ENCODE measurements at places on chromosomes 13 and 19.
A peak's percentile ranks its signal among the peaks of the same experiment; 100 is the strongest.

DNA sequence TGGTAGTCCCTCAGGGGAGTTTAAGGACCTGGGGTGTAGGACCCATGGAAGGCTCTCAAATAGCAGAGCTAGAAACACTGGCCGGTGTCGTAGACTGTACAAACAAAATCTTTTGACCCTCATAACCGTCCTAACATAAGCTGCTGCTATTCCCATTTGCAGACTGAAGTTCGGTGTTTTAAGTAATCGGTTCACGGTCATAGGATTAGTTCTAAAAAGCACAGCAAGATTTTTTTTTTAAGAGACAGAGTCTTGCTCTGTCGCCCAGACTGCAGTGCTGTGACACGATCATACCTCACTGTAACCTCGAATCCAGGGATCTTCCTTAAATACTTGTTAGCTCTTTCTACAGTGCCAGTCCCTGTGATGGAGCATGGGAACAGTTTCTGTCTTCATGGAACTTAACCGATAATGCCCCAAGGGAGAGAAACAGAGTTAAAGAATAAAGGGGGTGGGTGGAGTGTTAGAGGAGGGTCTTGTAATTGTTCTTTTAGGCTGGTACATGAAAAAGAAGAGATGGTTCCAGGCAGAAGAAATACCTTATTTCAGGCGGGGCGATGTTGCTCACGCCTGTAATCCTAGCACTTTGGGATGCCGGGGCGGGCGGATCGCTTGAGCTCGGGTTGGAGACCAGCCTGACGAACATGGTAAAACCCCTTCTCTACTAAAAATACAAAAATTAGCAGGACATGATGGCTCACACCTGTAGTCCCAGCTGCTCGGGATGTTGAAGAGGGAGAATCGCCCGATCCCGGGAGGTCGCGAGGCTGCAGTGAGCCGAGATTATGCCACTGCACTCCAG is 475 bp upstream of the ZC3H4 start:
- no peak for DNase-seq

- no peak for DNase-seq
Measured at GRCh38 chr19:1569997-1570396, 1.9 kb upstream of the MEX3D start.

DNA sequence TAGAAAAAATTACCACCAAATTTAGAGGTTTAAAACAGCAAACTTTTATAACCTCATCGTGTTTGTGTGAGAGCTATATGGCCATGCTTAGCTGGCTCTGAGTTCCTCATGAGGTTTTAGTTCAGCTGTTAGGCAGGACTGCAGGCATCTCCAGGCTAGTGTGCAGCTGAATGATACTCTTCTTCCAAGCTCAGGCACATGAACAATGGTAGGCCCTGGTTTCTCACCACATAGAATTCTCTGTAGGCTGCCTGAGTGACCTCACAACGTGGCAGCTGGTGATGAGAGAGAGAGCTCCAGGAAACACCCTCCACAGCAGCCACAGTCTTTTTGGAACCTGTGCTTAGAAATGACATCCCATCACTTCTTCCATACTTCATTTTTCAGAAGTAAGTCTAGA is 540.6 kb upstream of the MIR17HG start:
- no peak for DNase-seq

GRCh38 chr19:40445780-40446262 is 1.7 kb upstream of the SERTAD3 start:
- no peak for DNase-seq

DNA sequence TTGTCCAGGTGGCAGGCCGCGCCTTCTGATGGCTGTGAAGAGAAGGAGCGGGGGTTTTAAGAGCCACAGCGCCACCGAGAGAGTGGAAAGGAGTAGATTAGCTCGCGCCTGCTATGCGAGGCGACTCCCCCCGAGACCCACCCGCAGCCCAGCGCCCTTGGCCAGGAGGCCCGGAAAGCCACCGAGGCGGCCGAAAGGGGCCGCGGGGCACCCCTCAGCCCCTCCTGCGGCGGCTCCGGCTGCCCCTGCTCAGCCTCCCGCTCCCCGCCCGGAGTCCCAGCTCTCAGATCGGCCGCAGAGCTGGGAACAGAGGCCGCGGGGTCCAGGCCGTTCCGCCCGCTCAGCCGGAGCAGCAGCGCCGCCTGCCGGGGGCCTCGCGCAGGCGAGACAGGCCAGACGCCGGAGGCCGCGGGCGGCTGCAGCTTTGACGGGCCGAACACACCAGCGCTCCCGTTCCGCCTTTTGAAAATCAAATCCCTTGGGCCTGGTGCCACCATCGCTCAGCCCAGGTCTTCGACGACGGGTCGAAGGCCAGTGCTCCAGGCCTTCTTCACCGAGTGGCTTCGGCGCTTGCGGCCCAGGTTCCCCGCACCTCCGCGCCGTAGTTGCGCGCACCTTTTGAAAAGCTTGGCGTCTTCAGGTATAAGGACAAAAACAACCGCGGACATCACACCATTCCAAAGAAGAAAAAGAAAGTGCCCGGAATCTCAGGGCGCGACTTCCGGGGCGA is 15.3 kb downstream of the CDX2 start:
- DNase-seq: peak; percentile 25

DNA sequence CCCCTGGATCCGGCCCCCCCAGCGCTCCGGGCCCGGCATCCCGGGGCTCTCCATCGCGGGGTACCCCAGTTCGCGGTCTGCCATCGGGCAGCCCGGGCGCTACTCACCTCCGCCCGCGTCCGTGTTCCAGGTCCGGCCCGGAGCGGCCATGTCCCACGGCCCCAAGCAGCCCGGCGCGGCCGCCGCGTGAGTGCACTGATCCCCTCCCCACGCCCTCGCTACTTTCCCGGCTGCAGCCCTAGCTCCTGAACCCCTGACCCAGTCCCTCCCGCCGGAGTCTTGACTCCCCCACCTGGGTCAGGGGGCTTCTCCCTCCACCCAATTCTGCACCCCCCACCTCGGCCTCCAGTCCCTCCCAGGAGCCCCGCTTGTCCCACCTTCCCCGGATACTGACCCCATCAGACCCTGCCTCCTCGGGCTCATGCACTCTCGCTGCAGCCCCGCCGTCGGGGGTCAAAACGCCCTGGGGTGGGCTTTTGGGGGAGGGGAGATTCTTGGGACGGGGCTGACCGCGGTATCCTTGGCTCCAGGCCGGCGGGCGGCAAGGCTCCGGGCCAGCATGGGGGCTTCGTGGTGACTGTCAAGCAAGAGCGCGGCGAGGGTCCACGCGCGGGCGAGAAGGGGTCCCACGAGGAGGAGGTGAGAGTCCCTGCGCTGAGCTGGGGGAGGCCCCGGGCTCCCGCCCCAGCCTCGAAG is 566 bp downstream of the HMG20B start:
- DNase-seq: no peak

DNA sequence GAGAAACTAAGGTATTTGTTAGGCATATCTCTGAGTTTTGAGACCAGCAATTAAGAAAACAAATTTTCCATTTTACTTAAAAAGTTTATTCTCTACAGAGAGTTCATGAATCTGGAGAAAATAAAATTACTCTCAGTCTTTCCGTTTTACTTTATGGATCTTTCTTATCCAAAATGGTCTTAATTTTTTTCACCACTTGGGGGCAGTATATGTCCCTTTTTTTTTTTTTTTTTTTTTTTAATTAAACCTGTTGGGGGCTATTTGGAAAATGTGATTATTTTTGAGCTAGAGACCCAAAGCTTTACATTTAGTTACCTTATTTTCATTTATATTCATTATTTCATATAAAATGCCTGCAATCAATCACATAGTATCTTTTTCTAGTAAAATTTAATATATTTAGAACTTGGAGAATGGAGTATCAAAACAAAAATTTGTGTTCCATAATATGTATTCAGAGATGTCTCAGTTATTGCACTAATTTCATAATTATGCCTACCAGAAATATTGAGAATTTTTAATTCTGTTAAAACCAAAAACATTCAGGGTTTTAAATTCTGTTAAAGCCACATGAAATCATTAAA is 27.1 kb downstream of the PIBF1 start:
- DNase-seq: no peak

DNA sequence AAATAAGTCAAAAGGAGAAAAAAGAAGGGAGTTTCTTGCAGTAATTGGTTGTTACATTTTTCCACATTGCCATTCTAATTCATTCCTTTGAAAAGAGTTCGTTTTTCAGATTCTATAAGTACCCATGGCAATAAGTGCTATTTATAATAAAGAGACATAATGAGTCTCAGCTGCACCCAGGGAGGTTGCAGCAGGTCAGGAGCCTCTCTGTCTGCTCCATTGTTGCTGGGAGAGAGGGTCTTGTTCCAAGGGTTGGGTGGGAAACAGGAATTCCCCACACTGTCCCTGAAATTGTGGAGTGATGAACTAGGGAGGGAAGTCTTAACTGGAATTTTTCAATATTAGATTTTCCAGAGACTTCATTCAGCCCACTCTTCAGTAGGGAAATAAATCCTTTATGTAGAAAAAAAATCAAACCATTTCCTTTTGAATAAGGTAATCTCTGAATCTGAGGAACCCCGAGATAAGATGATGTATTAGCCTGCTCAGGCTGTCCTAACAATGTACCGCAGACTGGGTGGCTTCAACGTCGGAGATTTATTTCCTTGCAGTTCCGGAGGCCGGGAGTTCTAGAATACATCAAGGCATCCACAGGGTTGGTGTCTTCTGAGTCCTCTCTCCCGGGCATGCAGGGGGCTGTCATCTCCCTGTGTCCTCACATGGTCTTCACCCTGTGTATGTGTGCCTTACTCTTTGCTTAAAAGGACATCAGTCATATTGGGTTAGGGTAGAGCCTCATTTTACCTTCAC is 342.7 kb upstream of the TMTC4 start:
- DNase-seq: no peak

- no peak for DNase-seq
Measured at GRCh38 chr19:35445826-35446593, 2.0 kb upstream of the FFAR2 start.

GRCh38 chr19:18514800-18515682 is 6.8 kb downstream of the ELL start:
- peak; percentile 47 for DNase-seq

GRCh38 chr13:60398379-60398891 is 1.4 kb downstream of the TDRD3 start:
- no peak for DNase-seq

DNA sequence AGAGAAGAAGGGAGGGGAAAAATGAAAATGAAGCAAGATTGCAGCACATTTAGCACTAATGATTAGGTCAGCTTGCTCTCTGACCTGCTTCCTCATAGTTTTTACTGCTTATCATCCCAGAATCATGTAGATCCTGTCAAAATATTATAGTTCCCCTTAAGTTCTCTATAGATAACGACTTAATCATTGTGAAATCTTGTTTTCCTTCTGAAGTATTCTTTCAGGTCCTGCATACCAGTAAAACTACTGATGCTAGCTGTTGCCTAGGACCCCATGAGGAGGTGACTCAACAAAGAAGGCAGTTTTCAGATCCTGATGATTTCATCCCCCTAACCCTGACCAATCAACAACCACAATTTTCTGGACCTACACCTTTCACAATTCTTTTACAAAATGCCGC is 1131.7 kb downstream of the SLITRK5 start:
- DNase-seq: no peak

DNA sequence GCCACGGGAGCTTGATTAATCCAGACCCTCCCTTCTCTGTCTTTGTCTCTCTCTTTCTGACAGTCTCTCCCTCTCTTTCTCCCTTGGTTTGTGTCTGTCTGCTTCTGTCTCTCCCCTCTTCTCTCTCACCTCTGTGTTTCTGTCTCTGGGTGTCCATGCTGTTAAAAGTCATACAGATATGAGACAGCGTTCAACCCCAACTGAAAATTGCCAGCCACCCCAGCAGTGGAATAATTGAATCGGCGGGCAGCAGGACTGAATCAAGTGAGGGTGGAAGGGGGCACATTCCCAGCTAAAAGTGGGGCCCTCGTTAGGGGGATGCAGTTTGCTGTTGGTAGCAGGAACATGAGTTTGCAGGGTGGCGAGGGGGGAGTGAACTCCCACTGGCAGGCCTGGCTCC is 43.7 kb downstream of the TINCR start:
- no peak for DNase-seq

GRCh38 chr19:5031231-5032100 is 62.6 kb downstream of the KDM4B start:
- peak; percentile 95 for DNase-seq

- no peak for DNase-seq
Measured at GRCh38 chr13:31159306-31159705, 2.4 kb downstream of the HSPH1 start.

DNA sequence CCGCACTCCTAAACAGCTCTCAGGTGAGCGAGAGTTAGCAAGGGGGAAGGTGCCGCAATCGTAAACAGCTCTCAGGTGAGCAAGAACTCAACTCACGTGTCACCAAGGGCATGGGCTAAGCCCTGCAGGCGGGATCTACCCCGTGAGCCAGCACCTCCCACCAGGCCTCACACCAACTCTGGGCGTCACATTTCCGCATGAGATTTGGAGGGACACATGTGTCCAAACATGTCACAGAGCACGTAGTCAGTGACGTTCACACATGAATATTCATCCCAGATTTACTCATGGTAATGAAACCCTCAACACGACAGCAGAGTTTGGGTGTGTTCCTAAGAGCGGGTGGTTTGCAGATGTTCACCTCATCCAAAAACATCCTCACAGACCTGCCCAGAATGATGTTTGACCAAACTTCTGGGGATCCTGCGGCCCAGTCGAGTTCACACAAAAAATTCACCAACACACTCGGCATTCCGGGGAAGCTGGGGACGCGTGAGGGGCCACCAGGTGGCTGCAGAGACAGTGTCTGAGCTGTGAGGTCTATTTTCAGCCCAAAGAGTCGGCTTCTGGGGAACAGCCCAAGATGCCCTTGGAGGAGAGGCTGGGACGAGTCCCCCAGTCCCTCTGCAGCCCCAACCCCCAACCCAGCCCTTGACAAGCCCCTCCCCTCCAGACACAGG is 19.6 kb downstream of the C2CD4C start:
- no peak for DNase-seq

DNA sequence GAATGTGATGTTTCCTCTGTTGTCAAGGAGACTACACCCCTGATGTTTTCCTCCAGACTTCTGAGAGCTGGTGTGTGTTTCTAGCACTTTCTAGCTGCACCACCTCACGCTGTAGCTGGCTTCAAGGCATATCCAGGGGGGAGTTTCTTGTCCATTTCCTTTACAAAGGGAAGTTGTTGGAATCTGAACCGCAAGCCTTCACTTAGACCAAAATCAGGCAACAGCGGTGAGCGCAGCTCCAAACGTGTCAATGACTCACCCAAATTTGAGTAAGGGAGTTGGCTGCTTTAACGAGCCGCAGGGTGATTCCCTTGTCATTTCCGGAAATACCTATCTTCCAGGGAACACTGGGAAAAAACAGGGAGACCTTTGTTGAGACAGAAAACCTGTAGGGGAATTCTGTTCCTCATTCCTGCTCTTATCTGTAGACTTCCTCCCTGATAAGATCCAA is 2.5 kb downstream of the LDLR start:
- peak; percentile 49 for DNase-seq

GRCh38 chr13:99258210-99258860 is at the start of gene GPR18:
TSS of gene GPR18 (minus strand) at chr13:99258379. CDS start at chr13:99255872, 2,507 bp downstream.
- DNase-seq: no peak

GRCh38 chr19:7887408-7888144 is 734 bp upstream of the LRRC8E start:
- no peak for DNase-seq

- DNase-seq: no peak
Measured at GRCh38 chr19:19782783-19783182, 38.8 kb downstream of the ZNF506 start.
